LNCaP clone FGC (cell line): ENCODE measurements at places on chromosomes 2 and 18.

- DNase-seq: peak; percentile 30
Observed at GRCh38 chr2:213806125-213806726, 522.0 kb downstream of the SPAG16 start.

- no peak for DNase-seq
Observed at GRCh38 chr2:75002007-75002406, 43.6 kb downstream of the POLE4 start.

DNA sequence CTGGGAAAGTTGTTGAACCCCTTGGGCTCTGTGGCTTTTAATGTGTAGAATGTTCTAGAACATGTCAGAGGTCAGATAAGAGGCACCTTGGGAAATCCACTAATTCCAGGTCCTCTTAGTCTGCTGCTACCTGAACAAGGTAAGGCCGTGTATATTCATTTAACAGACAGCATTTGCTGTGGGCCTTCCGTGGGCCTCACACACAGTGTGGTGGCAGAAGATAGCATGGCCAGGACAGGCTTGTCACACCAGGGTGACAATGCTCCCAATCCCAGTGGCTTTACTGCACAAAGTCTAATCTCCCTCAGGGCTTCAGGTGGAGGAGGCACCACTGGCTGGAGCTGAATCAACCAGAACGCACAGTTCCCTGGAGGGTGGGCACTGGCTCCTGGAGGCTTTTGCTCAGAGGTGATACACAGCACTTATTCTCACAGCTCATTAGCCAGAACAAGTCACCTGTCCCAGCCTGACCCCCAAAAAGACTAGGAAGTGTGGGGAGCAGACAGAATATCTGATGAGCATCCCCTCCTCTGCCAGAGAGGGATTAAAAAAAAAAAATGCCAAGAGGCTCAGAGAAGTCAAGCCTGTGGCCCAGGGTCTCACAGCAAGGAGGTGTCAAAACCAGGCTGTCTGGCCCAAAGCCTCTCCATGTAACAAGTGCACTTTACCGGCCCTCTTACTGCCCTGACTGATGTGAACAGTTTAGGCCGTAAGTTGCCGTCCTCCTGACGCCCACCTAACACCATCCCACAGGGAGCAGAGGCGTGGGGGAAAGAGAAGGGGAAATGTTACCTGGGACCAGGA, 216.9 kb upstream of the RAB6C start:
- no peak for DNase-seq

- DNase-seq: no peak
Observed at GRCh38 chr2:218871345-218872302, 9.0 kb upstream of the WNT10A start.

DNA sequence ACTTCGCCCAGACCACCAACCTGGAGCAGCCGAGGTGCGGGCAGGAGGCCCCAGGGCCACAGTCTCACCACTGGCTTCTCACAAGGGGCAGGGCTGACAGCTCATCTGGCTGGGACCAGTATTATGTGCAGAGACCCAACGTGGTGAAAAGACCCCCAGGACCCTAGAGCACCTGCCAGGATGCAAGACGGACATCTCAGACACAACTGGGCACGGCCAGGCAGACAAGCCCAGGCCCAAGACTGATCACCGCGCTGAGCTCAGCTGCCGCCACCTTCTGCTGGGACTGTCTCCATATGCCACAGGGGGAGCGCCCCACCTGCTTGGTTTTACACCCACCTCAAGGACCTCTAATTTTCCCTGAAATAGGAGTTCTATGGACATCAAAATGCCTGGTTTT, 23.2 kb downstream of the HDAC4 start:
- no peak for DNase-seq

DNA sequence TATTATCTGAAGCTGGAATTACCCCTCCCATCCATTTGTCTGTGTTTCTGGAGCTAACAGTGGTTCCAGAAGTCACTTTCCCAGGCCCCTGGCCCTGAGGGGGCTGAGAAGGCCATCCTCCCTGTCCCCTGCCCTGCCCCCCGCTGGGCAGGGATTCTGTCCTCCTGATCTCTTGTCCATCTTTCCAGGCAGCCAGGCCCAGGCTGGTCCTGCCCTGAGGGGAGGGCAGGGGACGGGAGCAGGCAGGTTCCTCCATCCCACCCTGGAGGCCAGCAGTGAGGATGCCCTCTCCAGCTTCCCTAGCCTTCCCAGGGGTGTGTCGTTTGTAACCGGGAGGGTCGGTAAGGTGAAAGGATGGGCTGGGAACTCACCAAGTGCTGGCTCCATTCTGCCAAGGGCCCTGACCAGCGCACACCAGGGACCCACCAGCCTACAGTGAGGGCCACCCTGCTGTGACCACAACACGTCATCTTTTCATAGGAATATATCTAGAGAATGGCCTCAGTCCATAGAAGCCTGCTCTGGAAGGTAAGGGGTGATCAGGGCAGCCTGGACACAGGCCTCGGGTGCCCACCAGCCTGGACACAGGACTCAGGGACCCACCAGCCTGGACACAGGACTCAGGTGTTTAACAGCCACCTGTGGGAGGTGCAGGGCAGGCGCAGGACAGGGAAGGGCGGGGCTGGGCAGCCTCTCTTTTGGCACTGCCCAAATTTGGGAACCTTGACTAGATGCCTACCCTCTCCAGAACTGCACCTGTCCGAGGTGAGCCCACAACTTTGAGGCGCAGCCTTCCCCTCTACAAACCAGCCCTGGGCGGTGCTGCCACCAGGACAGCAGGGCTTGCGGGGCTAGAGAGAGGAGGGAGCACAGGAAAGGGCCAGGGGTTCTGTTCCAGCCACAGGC, 35.8 kb upstream of the GPC1 start:
- DNase-seq: no peak
